T-helper 22 cell (primary cell): ENCODE measurements at places on chromosomes 16 and 17.

DNA sequence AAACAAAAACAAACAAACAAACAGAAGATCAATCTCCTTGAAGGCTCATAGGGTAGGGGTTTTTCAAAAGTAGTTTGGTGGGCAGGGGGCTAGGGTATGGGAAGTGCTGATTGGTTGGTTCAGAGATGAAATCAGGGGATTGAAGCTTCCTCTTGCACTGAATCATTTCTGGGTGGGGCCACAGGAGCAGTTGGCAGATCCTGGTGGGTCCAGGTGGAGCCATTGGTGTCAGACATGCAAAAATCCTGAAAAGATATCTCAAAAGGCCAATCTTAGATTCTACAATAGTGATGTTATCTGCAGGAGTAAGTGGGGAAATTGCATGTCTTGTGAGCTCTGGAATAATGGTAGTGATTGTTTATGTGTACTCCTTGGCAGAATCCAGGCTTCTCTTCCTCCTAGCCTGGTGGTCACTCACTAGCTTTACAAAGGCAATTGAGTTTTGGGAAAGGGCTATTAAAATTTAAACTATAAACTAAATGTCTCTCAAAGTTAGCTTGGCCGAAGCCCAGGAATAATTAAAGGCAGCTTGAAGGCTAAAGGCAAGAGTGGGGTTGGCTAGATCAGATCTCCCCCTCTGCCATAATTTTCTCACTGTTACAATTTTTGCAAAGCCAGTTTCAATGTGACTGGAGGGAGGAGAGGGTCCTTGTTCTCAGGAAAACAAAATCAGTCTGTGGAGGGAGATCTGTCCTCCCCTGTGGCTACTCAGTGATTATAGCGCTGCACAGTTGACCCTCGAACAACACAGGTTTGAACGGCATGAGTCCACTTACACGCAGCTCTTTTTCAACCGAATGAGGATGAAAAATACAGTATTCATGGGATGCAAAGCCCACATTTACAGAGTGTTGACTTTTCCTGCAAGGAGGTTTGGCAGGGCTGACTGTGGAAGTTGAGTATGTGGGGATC lies 45.2 kb downstream of the RNF112 start:
- DNase-seq: no peak

DNA sequence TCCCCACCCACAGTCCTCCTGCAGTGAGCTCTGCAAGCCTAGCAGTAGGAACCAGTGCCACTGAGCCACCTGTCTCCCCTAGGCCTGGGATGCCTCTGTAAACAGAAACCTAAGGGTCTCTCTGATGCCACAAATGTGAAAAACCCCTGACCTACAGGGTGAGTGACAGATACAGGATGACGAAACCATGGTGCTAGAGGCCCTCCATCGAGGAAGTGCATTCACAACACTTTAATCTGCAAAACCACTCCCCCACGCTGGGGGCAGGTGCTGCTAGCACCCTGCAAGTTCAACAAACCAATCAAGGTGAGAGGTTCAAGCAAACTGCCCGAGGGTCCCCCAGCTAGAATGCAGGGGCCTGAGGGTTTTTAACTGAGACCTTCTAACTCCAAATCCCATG lies 59.5 kb downstream of the CDYL2 start:
- no peak for DNase-seq

DNA sequence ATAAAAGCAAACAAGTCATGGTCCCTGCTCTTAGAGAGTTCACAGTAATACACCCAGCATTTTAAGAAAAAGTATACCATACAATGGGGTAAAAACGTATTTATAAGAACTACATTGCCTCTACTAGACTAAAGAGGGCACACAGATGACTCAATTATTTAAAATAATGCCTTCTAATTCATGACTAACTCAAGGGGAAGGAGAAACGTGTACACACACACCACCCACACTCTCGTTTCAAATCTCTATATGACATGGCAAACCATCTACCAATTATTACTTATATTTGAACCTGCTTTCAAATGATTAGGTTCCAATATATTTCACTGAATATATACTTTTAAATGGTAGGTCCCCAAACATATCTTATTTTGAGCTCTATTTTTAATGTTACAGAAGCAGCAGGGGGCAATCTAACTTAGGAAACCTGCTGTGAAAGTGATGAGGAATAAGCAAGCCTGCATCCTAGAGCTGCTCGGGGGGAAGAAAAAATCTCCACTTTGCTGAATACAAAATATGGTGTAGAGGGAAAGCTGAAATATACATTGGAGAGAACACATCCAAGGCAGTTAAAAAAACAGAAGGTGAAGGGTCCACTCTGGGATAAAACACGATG lies 232.4 kb upstream of the PSMD7 start:
- no peak for DNase-seq

- no peak for DNase-seq
These were observed 14.6 kb upstream of the MED9 start for GRCh38 chr17:17462048-17462824.

DNA sequence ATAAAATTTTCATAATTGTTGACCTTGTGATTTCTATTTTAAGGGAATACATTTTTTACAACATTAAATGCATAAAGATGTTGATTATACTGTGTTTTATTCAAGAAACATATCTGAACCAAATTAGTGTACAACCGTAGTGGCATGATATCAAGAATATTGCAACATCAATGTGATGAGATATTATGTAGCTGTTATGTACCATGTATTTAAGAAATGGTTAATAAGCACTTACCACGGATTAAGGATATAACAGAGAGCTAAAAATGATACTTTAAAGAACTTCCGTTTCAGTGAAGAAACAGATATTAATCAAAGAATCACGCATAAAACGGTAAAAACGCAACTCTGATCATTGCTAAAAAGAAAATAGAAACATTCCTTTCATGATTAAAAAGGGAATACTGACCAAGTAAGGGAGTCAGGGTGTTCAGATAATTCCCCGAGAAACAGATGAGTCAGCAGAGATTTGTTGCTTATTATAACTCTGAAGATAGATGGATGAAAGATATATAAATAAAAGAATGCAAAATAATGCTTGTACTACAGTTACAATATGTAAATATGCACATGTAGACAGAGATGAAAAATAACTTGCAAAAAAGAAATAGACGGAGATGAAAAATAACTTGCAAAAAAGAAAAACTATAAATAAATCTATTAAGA lies 281.9 kb upstream of the MAF start:
- no peak for DNase-seq

DNA sequence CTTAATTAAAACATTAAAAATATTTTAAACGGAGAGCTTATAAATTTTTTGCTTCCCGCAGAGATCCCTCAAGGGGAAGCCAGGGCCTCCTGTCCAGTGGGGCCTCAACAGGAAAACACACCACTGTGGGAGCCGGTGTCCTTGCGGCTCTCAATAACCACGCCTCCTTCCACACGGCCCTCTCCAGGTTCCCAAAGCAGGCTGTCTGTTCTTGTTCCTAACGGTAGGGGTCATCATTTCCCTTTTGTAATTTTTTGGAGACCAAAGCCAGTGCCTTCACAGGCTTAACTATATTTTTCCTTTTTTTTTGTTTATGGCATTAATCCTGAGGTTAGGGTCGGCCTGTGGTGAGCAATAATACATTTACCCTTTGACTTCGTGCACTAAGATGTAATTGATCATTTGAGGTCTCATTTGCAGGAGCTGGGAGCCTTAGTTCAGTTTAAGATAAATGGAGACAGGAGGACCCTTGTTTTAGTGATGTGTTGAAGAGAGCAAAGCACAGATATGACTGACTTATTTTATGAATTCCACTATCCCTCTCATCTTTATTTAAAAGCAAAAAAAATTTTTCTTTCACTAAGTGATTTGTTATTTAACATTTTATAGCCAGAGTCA lies 77.5 kb upstream of the N4BP1 start:
- no peak for DNase-seq

DNA sequence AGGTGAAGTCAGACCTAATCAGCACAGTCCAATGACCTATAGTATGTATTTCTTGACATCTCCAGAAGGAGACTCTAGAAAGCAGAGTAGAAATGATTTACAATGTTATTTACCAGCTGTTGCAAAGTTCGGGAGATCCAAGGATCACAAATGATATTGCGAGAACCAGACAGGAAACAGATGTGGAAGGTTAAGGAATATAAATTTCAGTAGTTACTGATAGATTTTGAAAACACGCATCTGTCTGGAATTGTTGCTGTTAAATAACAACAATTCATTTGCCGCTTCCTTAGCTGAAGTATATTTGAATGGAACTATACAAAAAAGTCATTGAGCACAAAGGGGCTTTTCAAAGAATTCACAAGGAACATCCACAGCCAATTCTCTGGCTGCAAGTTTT lies 72.0 kb downstream of the STXBP4 start:
- DNase-seq: no peak

DNA sequence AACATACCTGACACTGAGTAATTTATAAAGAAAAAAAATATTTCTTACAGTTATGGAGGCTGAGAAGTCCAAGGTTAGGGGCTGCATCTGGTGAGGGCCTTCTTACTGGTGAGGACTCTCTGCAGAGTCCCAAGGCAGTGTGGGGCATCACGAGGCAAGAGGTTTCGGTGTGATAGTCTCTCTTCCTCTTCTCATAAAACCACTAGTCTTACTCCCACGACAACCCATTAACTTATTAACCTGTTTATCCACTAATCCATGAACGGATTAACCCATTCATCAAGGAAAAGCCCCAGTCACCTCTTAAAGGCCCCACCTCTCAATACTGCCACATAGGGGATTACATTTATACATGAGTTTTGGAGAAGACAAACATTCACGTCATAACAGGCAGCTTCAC lies 20.1 kb downstream of the CIITA start:
- DNase-seq: no peak

- DNase-seq: no peak
These were observed 53.7 kb upstream of the GSG1L start for GRCh38 chr16:28117168-28117565.

- DNase-seq: no peak
These were observed 23.9 kb upstream of the HEATR6 start for GRCh38 chr17:60102632-60103096.

GRCh38 chr16:66020642-66021041 lies 345.8 kb upstream of the CDH5 start:
- DNase-seq: no peak

DNA sequence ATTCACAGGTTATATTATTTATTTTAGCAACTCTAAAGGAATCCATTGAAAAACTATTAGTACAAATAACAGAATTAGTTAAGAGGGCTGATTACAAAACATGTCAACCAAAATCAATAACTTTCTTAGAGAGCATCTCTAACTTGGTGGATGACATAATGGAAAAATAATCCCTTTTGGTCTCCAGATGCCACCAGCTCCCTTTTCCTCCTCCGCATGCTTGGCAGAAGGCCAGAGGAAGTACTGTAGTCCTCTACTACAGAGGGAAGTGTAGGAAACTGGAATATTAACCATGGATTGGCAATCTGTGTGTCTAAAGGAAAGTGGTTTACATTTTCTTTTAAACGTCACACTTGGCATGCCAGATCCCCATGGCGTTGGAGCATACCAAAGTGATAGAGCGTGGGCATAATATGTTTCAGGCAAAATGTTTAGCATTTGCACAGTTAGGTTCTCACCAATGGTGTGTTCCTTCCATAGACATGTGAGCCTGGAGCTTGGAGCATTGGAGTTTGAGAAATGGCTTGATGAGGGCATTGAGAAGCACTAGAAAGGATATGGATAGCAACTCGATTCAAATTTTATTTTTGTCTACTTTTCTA lies 106.3 kb downstream of the PRKCB start:
- DNase-seq: no peak

DNA sequence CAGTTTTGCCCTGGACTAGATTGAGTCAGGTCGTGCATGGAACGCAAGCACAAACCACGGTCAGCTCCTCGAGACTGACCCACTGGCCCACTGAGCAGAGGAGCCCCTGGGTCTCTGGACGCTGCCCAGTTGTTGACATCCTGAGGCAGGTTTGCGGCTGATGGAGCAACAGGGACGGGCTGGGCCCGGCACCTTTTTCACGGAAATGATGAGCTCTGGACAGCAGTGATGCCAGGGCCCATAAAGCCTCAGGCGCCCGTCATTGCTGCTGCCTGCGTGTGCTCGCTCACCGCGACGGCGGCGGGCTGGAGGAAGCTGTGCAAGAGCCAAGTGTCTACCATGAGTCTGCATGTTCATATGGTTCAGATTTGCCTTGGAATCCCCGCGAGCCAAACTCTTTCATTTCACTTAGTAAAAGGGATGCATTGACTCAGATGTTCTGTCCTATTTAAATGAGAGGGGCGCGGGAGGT lies 30.8 kb upstream of the CRISPLD2 start:
- DNase-seq: no peak

GRCh38 chr17:81944858-81945257 lies 2.2 kb downstream of the MYADML2 start:
- no peak for DNase-seq

GRCh38 chr17:34420254-34420766 lies 57.3 kb upstream of the CCL1 start:
- DNase-seq: no peak

DNA sequence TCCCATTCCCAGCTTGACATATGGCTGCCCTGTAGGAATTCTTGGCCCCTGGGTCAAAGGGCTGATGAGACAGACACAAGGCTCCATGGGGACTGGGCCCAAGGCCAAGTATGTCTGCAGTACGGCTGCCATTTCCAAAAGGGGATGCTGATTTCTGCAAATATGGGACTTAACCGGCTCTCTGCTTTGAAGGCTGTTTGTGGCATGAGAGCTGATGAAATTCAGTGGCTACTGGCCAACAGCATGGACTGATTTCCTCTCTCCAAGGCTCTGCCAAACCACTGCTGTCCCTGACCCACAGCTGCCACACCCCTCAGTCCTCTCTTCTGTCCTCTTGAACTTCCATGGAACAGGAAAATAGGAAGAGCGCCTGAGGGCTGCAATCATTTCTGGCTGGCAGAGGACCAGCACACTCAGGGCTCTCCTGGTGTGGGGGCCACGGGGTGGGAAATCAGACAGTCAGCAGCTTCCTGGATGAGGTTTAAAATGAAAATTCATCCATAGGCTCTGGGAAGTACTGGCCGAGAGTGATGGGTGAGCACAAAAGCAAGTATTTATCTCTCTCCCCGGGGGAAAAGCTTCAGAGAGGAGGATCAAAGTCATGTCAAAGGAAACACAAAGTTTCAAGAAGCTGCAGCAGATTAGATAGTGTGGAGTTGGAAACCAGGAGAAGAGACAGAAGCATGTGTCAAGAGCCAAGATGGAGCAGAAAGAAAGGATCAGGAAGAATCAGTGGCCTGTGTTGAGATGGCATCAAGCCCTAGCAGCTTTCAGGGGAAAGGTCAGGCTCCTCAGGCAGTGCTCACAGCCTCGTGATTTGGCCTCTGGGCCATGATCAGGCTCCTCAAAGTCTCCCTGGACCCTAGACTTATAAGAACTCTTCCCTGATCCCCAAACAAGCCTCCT lies 64.1 kb upstream of the SREBF1 start:
- DNase-seq: no peak

GRCh38 chr16:4604401-4604800 lies 10.3 kb downstream of the UBALD1 start:
- no peak for DNase-seq

DNA sequence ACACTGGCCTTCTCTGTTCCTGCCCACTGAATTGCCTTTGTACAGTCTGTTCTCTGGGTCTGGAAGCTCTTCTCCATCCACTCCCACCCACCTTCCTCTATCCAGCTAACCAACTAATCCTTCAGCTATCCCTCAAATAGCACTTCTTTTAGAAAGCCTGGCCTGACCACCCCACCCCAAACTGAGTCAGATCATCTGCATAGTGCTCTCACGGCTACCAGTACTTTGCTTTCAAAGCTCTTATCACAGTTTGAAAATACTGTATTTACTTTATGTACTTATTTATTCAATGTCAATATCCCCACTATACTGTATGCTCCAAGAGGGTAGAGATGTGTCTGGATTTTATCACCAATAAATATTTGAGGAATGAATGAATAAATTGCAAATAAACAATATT lies 4.5 kb upstream of the CLDN7 start:
- DNase-seq: no peak
